RPMI8226 (cell line): ENCODE measurements at places on chromosomes 11 and 22.

- DNase-seq, result no peak
Observed at GRCh38 chr11:4430051-4430450, 19.0 kb upstream of the OR52K2 start.

DNA sequence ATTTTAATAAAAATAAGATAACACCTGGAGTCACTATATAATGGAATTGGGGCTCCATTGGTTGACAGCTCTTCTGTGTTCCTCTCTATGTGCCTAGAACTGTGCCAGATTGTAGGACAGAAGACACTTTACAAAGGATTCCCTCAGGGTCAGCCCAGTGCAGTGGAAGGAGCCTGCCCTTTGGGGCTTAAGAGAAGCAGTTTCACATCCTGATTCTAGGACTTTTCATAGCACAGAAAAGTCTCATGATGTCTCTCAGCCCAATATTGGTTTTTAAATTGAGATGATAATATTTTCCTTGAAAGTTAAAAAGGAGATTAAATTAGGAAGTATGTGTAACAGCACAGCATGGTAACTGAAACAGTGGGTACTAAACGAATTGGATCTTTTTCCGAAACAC, 7.1 kb downstream of the PLAAT4 start:
- peak; percentile 62 for DNase-seq

DNA sequence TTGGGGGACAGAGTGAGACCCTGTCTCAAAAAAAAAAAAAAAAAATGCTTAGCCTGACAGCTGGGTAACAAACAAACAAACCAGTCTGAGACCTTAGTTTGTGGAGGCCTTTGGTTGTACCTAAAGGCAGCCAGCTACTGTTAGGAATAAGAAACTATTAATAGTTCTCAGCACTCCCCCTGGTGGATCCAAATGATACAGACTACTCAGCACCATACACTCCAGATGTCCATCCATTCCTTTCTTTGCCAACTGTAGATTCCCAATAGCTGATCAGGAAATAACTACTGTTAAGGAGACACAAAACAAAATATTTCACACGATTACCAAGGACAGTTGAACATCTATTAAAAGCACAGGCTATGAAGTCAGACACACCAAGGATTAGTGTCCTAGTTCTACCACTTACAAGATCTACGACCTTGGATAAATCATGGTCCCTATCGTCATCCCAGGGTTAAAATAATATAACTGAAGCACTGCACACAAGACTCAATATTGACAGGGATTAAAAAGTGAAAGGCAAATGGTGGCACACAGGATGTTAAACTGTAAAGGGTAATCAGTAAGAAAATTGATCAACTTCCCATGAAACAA, 17.2 kb downstream of the CLDN25 start:
- peak; percentile 62 for DNase-seq

GRCh38 chr11:44928144-44928543, 22.5 kb downstream of the TP53I11 start:
- DNase-seq, result no peak

DNA sequence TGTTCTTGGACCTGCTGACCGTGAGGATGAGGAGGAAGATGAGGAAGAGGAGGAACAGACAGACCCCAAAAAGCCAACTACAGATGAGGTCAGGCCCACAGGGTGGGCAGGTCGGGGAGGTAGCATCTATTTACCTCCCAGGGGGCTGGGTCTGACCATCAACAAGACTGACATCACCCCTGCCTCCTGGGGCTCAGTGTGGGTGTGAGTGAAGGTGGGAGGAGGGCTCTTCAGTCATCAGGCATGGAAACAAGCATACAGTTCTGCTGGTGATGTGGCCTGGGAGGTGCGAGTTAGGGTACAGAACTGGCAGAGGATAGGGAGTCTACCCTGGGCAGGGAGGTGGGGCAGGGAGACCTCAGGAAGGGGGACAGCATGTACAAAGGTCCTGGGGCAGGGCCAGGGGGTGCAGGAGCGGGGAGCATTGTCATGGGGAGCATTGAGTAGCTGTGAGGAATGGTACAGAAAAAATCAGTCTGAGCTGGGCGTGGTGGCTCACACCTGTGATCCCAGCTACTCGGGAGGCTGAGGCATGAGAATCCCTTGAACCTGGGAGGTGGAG, 8.9 kb downstream of the PLCB3 start:
- DNase-seq, result no peak

DNA sequence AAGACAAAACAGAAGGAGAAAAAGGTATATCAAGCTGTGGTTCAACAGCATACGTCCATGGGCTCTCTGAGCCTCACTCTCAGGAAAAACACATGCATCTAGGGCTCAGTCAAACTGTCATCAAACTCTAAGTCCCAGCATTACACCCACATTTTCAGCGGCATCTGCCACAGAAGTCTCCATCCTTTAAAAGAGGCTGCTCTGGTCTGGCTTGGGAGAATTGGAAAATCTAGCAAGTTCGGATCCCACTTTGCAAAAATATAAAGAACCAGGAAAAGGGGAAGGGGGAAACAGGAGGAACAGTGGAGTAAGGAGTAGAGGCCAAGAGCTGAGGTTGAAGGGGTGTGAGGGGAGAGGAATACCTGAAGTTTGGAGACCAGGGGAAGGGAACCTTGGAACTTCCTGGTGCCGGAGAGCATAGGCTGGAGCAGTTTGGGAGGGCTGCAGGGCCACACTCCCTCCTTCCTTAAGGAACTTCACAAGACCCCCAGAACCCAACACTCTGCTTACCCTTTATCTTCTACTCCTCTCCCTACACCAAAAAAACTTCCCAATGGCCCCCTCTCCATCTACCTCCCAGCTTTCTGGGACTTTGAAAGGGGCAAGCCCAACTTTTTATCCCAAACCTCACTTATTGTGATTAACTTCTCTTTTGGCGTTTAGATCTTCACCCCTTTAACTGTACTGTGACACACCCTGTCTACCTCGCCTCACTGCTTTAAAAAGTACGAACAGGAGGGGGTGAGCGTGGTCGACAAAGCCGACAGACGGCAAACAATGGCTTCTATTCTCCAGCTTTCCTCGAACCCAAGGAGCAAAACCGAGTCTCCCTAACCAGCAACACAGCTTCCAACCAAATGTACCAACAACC, 4.0 kb downstream of the PAX6 start:
- no peak for DNase-seq

- DNase-seq, result no peak
Observed at GRCh38 chr11:112858289-112859023, 102.8 kb upstream of the NCAM1 start.

GRCh38 chr11:13698132-13698531, 29.7 kb downstream of the FAR1 start:
- no peak for DNase-seq

DNA sequence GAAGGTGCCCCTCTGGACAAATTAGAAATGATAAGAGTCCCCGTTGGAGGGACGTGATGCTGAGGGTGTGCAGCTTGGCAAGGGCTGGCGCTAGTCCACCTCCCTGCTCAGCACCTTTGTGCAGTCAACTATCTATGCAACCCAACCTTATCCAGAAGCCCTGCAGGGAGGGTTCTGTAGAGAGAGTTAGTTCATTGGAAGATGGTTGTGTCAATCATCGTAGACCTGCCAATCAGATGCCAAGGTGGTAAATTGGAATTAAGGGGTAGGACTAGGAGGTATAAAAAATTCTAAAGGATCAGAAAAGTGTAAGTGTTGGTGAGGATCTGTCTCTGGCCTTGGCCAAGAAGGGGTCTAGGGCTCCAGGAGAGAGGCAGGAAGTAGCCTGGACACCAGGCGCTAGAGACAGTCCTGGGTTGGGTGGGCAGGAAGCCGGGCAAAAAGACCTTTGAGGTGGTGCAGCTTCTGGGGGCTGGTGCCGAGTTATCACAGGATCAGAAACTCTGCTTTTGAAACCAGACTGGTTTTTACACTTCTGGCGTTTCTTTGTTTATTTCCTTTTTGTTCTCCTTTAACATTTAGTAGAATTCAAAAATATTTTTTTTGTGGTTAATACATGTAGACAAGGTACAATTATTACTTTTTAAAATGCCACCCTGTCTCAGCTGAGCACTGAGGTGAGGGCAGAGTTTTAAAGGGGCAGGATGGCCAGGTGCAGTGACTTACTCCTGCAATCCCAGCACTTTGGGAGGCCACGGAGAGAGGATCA, 1.6 kb downstream of the C1QTNF6 start:
- DNase-seq, result peak; percentile 72

GRCh38 chr22:50732681-50733080, 5.3 kb upstream of the ACR start:
- DNase-seq, result no peak

DNA sequence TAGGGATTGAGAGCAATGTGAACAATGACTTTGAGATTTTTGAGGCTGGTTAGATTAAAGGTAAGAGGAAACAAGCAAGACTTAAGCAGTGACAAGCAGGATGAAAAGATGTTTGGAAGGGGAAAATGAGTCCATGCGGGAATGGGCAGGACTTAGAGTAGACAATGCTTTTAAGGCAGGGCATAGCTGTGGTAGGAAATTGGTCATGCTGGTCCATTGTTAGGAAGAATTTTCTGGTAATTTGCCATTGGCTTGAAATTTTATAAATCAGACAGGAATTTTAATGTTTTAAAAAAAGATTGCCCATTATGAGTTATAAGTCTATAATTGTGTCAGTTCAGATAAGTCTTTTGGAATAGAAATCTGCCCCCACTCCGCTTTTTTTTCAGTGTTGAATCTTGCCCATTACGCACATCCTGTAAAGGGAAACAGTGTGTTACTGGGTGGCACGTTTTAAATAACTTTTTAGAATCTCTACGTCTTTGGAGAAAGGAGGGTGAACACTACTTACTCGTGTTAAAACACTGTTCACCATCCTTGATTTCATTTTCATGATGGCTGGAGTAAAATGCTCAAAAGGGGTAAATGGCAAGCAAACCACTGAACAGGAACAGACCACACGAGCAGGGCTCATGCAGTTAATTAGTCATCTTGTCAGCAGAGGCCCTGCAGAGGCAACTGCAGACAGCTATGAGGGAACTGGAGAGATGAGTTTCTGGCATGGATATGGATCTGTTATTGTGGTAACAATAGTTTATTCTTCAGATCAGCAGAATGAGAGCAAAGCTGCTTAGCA, 25.0 kb downstream of the SWAP70 start:
- no peak for DNase-seq

- no peak for DNase-seq
Observed at GRCh38 chr11:15194671-15195415, 80.1 kb downstream of the INSC start.

DNA sequence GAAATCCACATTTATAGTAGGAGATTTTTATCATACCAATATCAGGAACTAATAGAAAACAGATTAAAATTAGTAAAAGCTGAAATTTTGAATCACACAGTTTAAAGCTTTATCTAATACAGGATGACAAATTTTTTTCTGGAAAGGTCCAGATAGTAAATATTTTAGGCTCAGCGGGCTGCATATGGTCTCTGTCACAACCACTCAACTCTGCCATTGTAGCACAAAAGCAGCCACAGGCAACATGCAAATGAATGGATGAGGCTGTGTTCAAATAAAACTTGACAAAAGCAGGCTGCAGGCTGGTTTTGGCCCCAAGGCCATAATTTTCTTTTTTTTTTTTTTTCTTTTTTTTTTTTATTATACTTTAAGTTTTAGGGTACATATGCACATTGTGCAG, 108.2 kb upstream of the CCDC90B start:
- no peak for DNase-seq

GRCh38 chr22:22111267-22111751, 128.7 kb upstream of the TOP3B start:
- no peak for DNase-seq

DNA sequence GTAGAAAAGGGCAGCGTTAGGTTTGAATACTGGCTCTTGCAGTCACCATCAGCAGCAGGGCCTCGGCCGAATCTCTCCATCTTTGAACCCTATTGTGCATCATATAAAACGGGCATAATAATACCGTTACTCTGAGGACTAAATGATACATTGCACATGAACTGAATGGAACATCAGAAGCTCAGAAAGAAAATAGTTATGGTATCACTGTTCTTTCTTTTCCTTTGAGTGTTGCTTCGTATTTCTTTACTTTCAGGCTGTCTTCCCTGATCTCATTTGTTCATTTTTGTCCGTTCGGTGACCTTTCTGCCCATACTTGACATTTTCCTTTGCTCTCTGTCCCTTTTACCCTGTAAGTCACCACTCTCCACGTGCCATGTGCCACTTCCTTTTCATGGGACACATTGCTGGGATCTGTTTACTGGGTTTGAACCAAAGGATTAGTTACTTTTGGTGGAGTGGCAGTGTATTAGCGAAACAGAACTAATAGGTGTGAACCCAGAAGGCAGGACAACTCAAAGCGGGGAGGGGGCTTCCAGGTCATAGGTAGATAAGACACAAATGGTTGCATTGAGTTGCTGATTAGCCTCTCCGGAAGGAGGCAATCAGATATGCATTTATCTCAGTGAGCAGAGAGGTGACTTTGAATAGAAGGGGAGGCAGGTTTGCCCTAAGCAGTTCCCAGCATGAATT, 717 bp upstream of the ZNF202 start:
- DNase-seq, result no peak

DNA sequence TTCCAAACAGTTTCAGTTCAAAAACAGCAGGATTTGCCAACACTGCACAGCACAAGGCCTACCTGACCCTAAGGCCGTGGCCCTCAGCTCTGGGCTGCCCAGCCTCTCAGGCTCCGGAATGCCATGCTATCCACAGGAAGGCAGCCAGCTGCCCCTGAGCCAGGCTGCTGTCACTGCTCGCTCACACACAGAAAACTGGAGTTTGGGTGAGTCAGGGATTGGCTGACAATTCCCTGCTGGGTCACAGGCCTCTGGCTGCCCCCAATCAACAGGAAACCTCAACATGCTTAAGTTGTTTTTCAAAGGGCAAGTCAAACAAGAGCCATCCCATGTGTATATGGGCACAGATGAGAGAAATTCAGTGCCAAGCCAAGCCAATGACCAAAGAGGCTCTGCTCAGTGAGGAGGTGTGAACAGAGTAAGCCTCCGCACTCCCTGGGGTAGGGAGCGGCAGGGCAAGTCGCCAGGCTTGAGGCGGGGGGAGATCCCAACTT, 50.2 kb downstream of the RPL27A start:
- no peak for DNase-seq

DNA sequence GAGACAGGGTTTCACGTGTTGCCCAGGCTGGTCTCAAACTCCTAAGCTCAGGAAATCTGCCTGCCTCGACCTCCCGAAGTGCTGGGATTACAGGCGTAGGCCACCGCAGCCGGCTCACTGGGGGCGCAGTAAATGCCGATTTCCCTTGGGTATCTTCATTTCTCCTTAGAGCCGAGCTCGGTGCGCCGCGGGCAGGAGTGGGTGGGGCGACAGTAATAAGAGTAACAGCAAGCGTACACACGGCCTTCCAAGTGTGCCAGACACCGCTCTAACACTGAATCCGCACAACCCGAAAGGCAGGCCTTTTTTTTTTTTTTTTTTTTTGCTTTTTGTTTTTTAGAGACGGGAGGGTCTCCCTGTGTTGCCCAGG, 500 bp upstream of the ADSL start:
- peak; percentile 64 for DNase-seq
